Posterior vena cava (tissue), 2 donors: ENCODE measurements at places on chromosomes 7 and 10.

DNA sequence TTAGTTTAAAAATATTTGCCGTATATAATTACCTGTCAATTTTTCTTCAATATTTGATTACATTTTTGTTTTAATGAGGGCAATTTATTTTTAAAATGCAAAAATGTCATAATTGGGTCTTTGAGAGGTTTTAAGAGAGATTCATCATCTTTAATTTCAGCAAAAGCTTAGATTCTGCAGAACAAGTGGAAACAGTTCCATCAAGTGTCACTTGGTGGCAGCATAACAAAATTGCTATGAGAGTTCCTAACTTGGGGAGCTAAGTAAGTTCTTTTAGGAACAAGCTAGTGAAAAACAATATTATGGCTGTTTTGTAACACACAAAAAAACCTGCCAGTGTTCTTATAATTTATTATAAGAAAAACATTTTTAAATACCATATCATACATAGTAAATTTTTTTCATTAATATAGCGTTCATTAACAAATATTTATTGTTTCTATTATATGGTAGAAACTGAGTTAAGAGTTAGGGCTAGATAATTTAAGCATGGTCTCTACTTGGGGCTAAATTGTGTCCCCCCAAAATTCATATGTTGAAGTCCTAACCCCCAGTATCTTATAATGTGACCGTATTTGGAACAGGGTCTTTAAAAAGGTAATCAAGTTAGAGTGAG, 155.2 kb downstream of the MAGI2 start:
- no peak for DNase-seq

- no peak for DNase-seq
Measured at GRCh38 chr7:140686921-140687320, 9.6 kb upstream of the NDUFB2 start.

GRCh38 chr7:46072722-46073121, 151.7 kb upstream of the IGFBP3 start:
- DNase-seq = no peak

GRCh38 chr7:91685544-91685943, 195.0 kb downstream of the MTERF1 start:
- DNase-seq = no peak

DNA sequence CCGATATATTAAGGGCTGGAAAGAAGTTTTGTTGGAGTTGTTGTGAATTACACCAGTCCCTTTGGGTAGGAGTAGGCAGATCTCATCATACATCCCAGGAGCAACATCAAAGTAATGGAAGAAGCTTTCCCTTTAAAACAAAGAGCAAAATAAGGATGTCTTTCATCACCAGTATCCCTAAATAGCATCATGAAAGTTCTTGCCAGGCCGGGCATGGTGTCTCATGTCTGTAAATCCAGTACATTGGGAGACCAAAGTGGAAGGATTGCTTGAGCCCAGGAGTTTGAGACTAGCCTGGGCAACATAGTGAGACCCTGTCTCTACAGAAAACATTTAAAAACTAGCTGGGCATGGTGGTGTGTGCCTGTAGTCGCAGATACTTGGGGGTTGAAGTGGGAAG, 38.7 kb downstream of the LRRC20 start:
- no peak for DNase-seq

DNA sequence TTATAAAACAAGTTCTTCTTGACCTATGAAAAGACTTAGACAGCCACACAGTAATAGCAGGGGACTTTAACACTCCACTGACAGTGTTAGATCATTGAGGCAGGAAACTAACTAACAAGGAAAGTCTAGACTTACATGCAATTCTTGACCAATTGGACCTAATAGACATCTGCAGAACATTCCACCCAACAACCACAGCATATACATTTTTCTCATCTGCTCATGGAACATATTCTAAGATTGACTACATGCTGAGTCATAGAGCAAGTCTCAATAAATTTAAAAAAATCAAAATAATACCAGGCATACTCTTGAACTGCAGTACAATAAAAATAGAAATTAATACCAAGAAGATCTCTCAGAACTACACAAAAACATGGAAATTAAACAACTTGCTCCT, 219.5 kb upstream of the HPS1 start:
- no peak for DNase-seq

DNA sequence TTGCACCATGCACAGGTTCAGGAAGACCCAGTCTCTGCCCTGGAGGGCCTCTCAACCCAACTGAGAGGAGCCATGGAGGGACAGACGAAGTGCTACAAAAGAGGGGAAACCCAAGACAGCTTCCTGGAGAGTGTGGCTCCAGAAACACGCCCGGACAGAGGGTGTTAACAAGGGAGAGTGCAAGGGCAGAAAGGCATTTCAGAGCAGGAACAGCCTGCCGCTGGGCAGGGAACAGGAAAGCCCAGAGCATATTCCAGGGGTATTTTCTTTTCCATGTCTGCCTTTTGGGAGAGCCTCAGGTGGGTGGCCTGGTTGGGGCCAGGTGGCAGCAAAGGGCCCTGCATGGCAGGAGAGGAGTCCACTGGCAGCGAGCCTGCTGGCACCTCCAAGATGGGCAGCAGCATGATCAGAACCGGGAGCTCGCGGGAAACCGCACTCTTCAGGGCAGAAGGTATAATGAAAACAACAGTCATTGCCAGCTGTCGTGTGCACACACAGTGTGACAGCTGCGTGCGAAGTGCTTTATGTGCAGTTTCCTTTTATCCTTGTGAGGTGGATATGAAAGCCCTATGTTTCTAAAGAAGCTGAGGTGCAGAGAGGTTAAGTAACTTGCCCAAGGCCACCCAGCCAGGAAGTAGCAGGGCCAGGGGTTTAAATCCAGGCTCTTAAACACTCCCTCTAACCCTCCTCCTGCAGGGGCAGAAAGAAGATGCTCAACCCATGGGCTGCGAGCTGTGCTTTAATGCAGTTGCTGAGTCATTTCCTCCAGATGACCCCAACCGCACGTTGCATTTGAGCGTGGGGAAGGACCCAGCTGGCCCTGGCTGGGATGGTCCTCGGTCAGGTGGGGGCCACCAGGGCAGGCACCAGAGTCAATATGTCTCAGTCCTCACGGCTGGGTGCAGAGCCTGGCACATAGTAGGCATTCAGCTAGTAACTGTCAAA, 128.6 kb downstream of the OAT start:
- peak; percentile 80 for DNase-seq

DNA sequence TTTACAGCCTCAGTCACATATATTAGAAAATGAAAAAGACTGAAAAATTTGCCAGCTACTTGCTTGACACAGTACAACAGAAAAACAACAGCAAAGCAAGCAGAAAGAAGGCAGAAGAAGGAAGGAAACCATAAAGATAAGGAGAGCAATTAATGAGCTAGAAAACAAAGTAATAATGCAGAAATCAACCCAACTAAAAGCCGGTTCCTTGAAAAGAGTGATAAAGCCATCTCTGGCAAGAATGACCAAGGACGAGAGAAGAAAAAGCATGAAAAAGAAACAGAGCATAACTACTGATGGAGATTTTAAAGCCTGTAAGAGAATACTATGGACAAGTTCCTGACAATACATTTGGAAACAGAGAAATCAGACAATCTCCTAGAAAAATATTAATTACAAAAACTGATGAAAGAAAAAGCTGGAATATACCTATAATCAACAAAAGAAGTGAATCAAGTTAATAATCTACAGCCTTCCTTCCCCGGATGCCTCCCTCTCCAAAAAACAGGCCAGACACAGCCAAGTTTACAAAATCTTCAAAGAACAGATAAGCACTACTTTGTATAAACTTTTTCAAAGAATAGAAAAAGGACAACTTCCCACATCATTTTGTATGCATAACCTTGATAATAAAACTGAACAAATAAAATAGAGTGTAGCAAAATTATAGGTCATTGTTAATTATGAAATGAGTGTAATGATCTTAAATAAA, 204.0 kb downstream of the BAMBI start:
- DNase-seq = no peak

DNA sequence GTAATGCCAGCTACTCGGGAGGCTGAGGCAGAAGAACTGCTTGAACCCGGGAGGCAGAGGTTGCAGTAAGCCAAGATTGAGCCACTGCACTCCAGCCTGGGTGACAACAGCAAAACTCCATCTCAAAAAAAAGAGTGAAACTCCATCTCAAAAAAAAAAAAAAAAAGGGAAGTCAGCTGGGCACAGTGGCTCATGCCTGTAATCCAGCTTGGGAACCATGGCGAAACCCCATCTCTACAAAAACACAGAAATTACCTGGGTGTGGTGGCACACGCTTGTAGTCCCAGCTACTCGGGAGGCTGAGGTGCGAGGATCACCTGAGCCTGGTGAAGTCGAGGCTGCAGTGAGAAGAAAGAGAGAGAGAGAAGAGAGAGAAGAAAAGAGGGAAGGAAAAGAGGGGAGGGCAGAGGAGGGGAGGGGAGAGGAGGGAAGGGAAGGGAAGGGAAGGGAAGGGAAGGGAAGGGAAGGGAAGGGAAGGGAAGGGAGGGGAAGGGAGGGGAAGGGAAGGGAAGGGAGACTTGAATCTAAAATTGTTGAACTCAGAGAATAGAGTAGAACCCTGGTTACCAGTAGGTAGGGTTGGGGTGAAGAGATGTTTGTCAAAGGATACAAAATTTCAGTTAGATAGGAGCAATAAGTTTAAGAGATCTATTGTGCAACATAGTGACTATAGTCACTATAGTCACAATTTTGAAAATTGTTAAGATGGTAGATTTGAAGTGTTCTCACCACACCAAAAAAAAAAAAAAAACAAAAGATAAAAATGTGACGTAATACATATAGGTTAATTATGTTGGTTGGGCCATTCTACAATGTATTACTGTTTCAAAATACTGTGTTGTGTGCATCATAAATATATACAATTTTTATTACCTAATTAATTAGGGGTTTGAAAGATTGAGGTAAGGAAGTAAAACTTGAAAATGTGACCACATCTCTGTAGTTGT, 2.5 kb downstream of the SLC16A9 start:
- no peak for DNase-seq

DNA sequence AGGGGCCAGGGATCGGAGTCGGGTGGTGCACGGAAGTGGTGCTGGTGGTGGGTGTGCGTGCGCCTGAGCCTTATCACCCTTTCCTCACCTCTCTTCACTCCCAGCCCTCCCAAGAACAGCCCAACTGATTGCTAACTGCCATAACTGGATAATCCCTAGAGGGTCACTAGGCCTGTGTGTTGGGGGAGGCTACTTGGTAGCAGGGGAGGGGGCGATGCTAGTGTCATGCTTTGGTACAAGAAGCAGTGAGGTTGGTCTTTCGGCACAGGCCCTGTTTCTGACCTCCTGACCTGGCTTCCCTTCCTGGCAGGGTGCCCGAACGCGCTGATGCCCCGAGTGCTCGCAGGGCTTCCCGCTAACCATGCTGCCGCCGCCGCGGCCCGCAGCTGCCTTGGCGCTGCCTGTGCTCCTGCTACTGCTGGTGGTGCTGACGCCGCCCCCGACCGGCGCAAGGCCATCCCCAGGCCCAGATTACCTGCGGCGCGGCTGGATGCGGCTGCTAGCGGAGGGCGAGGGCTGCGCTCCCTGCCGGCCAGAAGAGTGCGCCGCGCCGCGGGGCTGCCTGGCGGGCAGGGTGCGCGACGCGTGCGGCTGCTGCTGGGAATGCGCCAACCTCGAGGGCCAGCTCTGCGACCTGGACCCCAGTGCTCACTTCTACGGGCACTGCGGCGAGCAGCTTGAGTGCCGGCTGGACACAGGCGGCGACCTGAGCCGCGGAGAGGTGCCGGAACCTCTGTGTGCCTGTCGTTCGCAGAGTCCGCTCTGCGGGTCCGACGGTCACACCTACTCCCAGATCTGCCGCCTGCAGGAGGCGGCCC, 652 bp downstream of the KAZALD1 start:
- peak; percentile 87 for DNase-seq

- no peak for DNase-seq
Measured at GRCh38 chr10:19204246-19204917, 155.8 kb downstream of the MALRD1 start.

DNA sequence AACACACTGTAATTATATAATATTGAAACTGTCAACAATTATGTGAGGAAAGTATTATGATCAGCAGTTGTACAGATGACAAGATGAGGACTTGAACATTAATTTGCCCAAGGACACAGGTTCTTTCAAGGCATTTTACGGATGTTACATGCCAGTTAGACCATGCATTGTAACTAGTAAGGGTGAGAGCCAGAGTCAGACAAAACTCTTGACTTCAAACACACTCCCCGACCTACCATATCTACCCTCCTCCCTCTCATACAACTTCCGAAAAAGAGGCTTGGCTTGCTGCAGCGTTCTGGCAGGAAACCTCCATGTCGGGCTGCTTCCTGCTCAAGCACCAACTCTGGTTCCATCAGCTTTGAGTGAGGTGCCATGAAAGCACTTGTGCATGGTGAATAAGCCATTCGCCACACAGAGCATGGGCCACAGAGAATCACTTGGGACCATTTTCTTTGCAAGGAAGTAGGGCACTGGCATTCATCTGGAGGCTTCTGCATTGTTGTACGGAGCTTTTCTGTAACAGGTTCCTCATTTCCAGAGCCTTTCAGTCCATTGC, 53.2 kb downstream of the FOXI2 start:
- DNase-seq = no peak

GRCh38 chr10:110073896-110074295, 66.1 kb downstream of the ADD3 start:
- DNase-seq = no peak

DNA sequence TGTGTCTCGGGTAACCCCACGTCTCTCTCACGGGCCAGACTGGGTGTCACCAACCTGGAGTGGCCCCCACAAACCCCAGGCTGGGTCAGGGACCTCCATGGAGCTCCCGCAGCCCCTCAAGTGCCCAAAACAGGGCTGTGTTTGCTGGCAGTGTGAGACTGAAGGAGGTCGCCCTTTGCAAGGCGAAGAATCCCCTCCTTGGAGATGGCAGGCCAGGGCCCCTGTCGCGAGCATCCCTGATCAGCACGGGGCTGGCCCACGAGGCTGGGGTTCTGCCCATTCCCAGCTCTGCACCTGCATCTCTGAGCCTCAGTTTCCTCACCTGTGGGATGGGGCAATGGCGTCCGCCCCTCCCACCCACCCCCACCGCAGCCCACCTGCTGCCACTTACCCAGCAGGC, 62.4 kb downstream of the SLC29A4 start:
- no peak for DNase-seq

GRCh38 chr10:79397575-79398303, 47.7 kb downstream of the ZCCHC24 start:
- peak; percentile 95 for DNase-seq

GRCh38 chr10:35501923-35502322, 103.2 kb upstream of the GJD4 start:
- no peak for DNase-seq

GRCh38 chr7:21656796-21657195, 114.0 kb downstream of the DNAH11 start:
- DNase-seq = no peak

- peak; percentile 89 for DNase-seq
Measured at GRCh38 chr7:322111-322671, 32.2 kb downstream of the FOXL3 start.

- DNase-seq = no peak
Measured at GRCh38 chr7:12586271-12586670, 15.8 kb downstream of the SCIN start.

GRCh38 chr7:45919993-45920459, 1.0 kb downstream of the IGFBP3 start:
- DNase-seq = no peak

GRCh38 chr10:120891365-120891764, 40.2 kb downstream of the WDR11 start:
- DNase-seq = no peak
